Effector memory CD4-positive, alpha-beta T cell (primary cell): ENCODE measurements at places on chromosomes 4 and X.

- no peak for DNase-seq
These were observed 484.2 kb upstream of the HS3ST1 start for GRCh38 chr4:11912886-11913285.

GRCh38 chrX:135893294-135893817, at the start of the genes CT45A10 and SAGE1:
TSS of gene CT45A10 (minus strand) at chrX:135893444. CDS start at chrX:135885344, 8,100 bp downstream.
TSS of gene SAGE1 (plus strand) at chrX:135893716. CDS start at chrX:135896243, 2,527 bp downstream.
- DNase-seq: no peak

- DNase-seq: no peak
These were observed 9.3 kb upstream of the PRMT9 start for GRCh38 chr4:147693218-147693617.

- DNase-seq: no peak
These were observed 7.6 kb upstream of the OGT start for GRCh38 chrX:71525316-71525715.

GRCh38 chr4:120671538-120671937, 251.0 kb downstream of the PRDM5 start:
- no peak for DNase-seq

GRCh38 chr4:78706302-78706701, 69.8 kb upstream of the BMP2K start:
- no peak for DNase-seq

GRCh38 chr4:98778206-98778605, 119.8 kb upstream of the TSPAN5 start:
- DNase-seq: no peak

- no peak for DNase-seq
These were observed 489.5 kb downstream of the STIM2 start for GRCh38 chr4:27350161-27350560.

- DNase-seq: no peak
These were observed 1746.4 kb upstream of the PCDH7 start for GRCh38 chr4:28973587-28974350.

DNA sequence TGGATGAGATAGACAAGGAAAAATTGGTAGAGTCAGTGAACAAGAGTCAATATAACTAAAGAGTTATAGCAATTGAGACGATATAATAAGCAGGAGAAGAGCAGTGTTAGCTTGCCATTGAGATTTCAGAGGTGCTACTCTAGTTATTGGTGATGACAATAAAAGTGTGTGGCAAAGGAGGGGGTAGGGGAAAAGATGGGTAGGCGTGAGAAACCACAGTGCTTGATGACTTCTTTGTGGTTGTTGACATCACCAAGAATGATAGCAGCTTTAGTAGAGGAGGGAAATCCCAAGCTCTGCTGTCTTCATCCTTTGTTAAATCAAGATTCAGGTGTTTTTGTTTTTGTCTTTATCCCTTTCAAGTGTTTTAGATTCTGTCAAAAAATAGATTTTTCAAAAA, 179.9 kb upstream of the PPP3CA start:
- peak; percentile 41 for DNase-seq

DNA sequence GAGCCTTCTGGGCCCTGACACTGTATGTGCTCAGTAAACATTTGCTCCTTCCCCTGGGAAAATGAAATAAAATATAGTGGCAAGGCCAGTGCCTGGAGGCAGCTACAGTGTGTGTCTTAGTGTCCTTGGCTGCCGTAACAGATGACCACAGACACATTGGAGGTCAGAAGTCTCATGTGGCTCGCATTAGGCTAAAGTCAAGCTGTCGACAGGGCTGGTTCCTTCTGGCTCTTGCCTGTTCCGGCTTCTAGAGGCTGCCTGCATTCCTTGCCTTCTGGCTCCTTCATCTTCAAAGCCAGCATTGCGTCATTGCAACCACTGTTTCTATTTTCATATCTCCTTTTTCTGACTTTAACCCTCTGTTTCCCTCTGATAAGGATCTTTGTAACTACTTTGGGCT, 83.6 kb upstream of the STX18 start:
- DNase-seq: no peak

DNA sequence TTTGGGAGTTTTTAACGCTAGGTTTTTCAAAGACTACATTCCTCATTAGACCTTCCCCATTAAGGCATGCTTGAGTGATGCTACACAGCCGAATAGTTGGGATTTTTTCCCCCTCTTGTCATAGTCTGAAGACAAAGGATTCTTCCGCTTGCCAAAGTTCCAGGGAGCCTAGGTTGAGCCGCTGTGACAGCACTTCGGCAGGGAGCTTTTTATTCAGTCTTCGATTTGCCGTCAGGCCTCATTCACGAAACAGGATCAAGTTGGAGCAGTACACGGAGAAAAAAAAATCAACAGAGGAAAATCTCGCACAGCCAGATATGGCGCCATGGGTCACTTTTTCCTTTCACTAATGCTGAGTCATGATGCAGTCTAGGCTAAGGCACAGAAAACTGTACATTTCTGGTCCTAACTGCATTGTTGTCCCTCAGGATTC, 24.3 kb downstream of the SHROOM3 start:
- DNase-seq: no peak

GRCh38 chr4:90544532-90545045, 417.4 kb downstream of the CCSER1 start:
- DNase-seq: no peak

DNA sequence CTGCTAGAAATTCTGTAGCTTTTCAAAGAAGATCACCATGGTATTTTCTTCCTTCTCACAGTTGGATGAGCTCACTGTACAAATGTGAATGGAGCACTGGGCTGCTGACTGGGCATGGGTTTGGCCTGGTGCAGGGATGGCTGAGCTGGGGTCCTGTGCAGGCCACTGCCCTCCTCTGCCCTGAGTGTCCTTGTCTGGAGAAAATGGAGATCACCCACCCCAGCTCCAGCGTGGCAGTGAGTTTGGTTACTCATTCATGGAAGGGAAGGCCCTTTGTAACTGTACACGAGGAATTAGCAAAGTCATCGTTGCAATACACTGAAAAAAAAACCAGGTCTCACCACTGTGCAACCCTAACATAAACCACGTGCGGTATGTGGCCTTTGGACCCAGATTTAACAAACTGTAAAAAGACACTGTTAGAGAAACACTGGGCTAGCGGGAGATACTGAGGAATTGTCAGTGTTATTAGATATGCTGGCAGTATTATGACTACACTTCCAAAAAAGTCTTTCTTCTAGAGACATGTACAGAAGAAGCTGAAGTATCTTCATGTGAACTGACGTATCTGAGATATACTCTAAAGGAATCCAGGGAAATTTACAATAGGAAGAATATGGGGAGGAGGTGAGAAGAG, 16.1 kb upstream of the TBC1D14 start:
- DNase-seq: no peak

DNA sequence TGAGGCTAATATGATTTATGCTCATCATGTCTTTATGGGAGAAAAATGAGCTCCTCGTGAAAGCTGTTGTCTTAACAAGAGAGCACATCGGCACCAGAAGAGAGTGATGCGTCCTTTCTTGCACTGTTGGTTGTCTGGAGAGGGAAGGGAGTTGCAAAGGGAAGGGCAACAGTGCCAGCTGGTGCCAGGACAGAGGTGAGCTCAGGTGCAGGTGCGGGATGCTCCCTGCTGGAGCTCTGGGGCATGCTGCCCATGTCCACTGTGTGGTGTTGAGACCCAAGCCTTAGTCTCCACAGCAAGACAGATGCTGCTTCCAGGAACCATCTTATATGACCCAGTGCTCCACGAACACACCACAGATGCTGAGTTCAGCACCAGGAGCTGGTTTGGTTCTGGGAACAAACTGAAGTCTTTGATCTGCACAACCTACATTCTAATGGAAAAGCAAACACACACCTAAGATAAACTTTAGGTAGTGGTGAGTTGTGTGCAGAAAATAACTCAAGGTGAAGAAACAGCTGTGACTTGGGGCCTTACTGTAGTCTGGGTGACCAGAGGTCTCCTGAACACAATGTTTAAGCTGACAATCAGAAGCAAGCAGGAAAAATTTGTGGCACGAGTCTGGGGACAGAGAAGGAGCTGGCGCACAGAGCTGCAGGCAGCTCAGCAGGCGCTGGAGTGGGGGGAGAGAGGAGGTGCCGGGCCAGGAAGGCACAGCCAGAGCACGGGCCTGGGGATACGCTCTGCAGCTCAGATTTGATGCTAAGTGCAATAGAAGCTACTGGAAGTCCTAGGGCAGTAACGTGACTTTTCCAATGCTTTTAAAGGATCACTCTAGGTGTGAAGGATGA, 73.2 kb downstream of the HAUS3 start:
- no peak for DNase-seq

- DNase-seq: no peak
These were observed 806.3 kb downstream of the STIM2 start for GRCh38 chr4:27666943-27667342.

DNA sequence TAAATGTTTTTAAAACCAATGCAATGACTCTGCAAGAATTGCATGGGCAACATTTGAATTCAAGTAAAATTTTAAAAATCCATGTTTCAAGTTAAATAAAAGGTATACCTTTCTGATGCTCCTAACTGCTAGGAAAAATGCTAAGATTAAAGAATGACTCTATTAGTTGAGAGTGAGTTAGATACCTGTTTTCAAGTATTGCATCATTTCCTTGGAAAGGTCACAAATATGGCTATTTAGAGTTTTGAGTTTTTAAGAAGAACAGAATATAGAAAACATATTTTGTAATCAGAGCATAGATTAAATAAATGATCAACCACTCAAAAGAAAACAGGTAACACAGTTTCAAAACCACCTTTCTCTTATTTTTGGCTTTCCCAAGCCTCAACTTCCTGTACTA, 18.3 kb upstream of the NPY2R start:
- DNase-seq: no peak

DNA sequence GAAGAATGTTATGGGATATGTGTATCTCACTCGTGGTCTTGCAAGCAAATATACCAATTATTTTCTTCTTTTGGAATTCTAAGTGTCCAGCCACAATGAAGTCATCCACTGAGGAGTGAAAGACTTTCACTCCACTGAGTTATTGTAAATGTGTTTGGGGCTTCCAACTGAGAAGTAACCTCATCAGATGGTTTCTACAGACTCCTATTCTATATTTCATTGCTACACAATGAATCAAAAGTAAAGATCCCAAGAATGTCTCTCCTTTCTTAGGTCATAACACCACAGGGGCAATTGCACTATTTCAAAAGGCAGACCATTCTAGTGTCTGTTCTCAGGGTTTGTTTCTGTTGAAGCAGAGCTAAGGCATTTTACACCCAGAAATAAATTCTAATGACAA, 12.3 kb upstream of the VCX2 start:
- DNase-seq: no peak

DNA sequence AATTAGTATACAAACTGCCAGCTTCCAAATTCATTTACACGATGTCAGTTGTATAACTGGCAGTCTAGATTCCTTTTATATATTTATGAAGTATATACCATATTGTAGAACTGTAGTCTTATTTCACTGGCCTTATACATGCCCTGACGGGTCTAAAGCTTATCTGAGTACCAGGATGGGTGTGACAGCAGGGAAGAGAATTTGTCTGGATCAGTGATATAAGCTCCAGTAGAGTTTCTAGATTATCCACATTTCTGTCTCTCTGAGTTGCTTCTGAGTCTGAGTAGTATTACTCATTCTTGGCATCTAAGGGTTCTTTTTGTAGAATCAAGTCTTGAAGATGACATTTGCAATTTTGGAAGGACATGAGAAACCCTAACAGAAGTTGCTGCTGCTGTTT, 101.3 kb downstream of the RPA4 start:
- DNase-seq: no peak

DNA sequence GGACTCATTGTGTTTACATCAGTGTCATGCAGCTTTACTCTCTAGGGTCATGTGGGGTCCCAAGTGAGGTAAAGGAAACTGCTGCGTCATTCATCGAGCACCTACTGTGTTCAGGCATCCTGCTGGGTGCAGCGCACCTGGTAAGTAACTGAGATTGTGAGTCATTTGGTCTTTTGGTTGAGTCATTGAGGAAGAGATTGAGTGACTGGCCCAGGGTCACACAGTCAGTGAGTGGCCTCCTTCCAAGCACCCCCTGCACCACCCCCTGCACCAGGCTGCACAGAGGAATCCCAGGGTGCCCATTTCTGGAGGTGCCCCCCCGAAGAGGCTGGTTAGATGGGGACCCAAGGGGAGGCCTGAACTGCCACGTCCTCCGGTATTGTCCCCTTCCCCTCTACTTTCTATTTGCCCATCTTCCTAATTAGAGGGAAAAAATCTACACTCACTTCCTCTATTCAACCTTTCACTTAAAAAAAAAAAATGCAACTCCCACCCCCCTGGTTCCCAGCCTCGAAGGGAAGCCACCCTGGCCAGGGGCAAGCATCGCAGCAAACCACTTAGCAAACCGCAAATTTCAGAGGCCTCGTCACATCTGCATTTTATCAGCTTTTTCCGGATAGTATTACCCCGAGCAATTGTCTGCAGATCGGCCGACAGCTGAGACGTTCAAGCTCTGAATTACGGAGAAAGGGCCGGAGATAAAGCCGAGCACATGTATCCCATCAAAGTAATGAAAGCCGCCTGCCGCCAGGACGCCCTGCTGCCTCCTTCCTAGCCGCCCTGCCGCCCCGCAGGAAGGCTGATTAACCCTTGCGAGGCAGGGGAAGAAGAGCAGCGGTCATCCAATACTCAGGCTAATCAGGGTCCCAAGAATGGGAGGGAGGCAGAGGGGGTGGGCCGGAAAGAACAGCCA, 96.3 kb upstream of the MSX1 start:
- no peak for DNase-seq

DNA sequence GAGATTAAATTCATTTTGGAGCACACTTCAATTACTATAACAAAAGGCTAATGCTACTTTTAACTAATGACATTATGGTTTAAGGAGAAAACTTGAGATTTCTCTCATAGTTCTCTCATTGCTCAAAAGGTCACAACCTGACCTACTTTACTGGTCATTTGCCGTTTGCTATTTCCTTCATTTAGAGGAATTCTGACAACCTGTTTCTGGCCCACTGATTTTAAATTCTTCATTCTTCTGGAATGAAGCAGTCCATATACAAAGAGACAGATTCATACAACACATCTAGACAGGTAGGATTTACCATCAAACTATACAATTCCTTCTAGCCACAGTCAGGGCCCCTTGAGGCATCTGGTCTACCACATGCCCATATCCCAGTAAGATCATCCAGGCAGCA, 14.2 kb downstream of the RNF150 start:
- no peak for DNase-seq

- no peak for DNase-seq
These were observed 34.7 kb upstream of the ASMTL start for GRCh38 chrX:1487401-1487800.
